ENCODE measurements at places on chromosomes 1 and 21. TPM values are rescaled to one million over a fixed set of nuclear protein-coding genes. Genes with fewer than 3 reads are reported as not detected.
A peak's percentile ranks its signal among the peaks of the same experiment; 100 is the strongest.

GRCh38 chr1:6967431-6968111, 182.3 kb downstream of the CAMTA1 start:
- DNase-seq = no peak
- H3K27me3 ChIP-seq = peaks cover 43% of the 10 kb centered on the region
- no peak overlapping the region for H3K27ac ChIP-seq
- no peak overlapping the region for H3K4me3 ChIP-seq
- peaks cover 20% of the 10 kb centered on the region for H3K4me1 ChIP-seq
- H3K36me3 ChIP-seq = no peaks in the 10 kb centered on the region

- no peak overlapping the region for H3K4me3 ChIP-seq
- no peaks in the 10 kb centered on the region for H3K27me3 ChIP-seq
- H3K27ac ChIP-seq = no peak overlapping the region
- H3K36me3 ChIP-seq = peaks cover 27% of the 10 kb centered on the region
Measured at GRCh38 chr1:198860371-198860770, 221.5 kb downstream of the PTPRC start.

GRCh38 chr1:231973830-231974229, 347.2 kb downstream of the DISC1 start:
- H3K27me3 ChIP-seq = no peaks in the 10 kb centered on the region
- H3K27ac ChIP-seq = peak overlapping the region; percentile 56
- DNase-seq = peak; percentile 45
- H3K4me1 ChIP-seq = peaks cover 34% of the 10 kb centered on the region

The SLC9C2 gene
- not detected for total RNA-seq

The SWT1 gene
- total RNA-seq = 2.4 TPM

The TFAP2E gene
- 0.68 TPM for total RNA-seq

The PDE9A gene
- total RNA-seq = 2.0 TPM

The AMPD1 gene
- total RNA-seq = not detected
